ENCODE measurements at places on chromosomes 11 and 22. TPM values are rescaled to one million over a fixed set of nuclear protein-coding genes. Genes with fewer than 3 reads are reported as not detected.

Gene OR51G1
- not detected for total RNA-seq

Gene KCNQ1
- 0.61 TPM for total RNA-seq

Gene PRR33
- total RNA-seq, result not detected

Gene GRIA4
- not detected for total RNA-seq

Gene GGTLC2
- total RNA-seq, result not detected

Gene CHRM4
- total RNA-seq, result not detected

Gene IFITM10
- 1.2 TPM for total RNA-seq

Gene VPREB1
- not detected for total RNA-seq

Gene OR51B4
- not detected for total RNA-seq

Gene WBP2NL
- 0.08 TPM for total RNA-seq

Gene STK33
- total RNA-seq, result 0.48 TPM

Gene RAB3IL1
- total RNA-seq, result 1.5 TPM

Gene PATE4
- total RNA-seq, result not detected

Gene MRGPRE
- not detected for total RNA-seq

Gene HEPACAM
- not detected for total RNA-seq

Gene MICAL2
- total RNA-seq, result 49.0 TPM

Gene IL18
- total RNA-seq, result 117 TPM

Measured in esophagus squamous epithelium (tissue), 5 donors.